Stimulated activated CD4-positive, alpha-beta T cell treated with anti-CD3 and anti-CD28 coated beads, Interleukin-4, amount 100 ng/mL, for 24 hours (primary cell): ENCODE measurements at places on chromosomes 1 and 21.

DNA sequence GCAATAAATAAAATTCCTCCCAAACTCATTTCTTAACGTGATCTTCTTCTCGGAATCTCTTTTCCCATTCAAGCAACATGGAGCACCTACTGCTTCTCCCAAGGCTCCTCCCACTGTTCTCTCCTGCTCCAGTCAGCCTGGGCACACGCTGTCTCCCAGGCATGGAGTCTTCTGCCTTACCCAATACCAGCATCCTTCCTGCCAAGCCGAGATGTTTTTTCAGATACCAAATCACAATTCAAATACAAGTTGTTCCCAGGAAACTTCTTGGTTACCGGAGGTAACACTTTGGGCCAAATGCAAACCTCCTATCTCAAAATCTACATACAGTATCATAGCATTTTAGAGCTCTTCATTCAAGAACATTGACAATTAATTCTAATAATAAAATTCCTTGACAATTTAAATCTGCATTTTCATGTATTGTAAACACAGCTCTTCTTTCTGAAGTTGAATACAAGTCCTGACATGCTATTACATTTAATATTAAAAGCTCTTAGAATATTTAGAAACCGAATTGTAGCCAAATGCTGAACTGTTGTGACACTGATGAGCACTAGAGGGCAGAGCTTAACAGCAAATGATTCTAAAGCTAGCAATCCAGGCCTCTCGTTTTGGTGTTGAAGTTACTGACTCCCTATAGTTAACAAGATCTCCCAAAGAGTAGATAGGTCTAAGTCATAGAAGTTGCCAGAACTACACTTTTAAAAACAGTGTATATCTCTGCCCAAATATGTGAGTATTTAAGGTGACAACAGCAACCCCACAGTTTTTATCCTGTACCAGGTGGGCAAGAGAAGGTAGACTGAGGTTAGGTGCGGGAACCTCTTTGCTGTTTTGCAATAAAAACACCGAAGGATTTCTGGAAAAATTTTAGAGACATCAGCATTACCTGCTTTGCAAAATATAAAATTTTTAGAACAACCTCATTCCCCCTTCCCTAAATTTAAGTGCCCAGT is 52.3 kb downstream of the BCAR3 start:
- DNase-seq, result peak; percentile 57

DNA sequence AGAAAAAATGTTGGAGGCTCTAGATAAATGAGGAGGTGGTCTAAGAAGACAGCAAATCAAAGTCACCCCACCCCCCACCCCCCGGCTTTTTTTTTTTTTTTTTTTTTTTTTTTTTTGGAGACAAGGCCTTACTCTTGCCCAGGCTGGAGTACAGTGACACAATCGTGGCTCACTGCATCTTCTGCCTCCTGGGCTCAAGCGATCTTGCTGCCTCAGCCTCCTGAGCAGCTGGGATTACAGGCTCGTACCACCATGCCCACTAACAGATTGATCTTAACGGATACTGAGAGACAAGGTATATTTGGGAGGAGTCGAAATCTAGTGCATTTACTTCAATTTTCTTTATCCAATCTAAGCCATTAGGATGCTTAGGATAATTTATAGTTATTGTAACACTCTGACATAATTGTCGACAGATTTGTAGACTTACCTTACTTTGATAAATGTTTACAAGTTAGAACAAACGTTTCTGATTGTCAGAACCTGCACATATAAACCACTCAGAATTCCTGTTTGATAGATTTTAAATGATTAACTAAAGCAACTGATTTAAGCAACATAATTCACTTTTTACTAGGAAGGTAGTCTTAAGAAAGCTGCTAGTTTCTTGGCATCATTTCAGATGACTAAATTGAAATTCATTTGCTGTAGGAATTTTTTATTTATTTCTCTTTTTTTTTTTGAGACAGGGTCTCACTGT is 33.7 kb upstream of the NBL1 start:
- no peak for DNase-seq

DNA sequence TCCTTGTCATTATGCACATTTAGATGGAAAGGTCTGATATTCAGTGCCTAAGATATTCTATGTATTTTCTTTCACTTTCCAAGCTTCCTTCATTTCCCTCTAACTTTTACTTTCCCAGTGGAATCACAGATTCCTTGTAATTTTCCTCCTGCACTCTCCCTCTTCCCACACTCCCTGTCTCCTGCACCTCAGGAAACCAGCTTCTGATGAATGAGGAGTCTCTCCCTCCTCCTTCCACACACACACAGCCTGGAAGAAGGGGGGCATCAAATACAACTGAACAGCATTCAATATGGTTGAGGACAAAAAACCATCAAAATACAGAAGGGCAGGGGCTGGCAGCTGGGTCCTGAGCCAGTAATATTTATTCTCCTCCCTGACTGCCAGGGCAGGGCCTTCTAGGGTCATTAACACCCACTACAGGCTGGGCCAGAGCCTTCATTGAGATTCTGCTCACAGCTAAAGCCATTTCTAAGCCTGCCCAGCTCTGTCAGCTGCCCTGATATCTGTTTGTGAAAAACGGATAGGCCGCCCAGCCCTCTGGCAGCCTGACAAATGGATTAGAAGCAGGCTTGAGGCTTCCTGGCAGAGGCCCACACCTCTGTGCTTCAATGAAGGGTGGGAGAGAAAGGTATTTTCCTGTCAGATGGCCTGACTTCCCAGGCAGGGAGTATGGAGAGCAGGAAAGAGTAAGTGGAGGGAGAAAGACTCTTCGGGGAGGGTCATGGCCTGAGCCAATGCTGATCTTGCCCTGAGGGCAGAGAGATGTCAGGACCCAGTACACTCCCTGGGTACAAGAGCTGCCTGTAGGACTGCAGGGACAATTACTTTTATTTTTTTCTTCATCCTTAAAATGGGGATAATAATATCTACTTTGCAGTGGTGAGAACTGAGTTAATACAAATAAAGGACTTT is 138.9 kb upstream of the SPATA6 start:
- no peak for DNase-seq

DNA sequence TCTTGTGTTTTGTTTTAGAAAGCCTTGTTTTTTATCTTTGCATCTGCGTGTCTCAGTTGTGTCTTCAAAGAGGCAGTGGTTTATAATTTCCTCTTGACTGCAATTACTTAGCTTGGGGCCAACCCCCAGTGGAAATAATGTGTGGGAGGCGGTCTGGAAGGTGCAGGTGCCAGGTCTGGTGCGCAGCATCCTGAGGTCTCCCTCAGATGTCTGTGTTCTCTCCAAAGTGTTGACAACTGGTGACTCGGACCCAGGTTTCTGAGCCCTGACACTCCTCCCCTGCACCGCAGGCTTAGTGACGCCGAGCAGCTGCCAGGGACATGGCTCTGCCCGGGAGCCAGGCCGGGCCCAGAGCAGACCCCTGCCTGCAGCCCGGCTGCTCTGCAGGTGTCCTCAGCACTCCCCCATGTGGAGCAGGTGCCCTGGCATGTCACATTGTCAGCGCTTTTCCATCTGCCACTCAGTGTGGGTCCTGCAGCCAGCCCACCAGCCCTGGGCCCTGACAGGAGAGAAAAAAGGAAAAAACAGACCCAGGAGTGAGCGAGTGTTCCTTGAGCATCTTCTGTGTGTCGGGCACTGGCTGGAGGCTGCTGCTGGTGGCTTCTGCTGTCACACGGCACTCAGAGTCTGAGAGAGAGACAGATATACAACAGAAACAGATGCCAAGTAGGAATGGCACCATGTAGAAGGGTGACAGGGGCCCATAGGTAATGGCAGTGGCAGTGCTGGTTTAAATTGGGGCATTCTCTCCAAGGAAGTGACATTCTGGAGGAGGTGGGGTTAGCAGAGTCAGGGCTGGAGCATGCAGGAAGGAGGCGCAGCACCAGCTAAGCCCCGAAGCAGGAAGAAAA is 24.8 kb upstream of the SELENON start:
- DNase-seq, result peak; percentile 85

DNA sequence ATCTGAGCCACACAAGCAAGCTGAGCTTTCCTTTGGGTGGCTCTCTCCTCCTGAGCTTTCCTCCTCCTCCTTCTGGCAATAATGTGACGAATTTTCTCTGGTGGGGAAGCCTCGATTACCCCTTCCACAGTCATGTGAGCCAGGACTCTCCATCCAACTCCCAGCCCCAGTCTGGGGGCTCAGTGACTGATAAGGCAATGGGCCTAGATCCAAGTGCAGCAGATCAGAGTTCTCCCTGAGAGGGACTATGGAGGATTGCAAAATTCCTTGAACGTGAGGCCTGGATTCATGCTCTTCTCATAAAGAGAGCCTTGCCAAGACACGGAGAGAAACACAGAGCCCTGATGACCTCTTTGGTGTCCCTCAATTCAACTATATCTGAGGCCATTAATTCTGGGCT is 31.3 kb upstream of the TRIM67 start:
- no peak for DNase-seq

DNA sequence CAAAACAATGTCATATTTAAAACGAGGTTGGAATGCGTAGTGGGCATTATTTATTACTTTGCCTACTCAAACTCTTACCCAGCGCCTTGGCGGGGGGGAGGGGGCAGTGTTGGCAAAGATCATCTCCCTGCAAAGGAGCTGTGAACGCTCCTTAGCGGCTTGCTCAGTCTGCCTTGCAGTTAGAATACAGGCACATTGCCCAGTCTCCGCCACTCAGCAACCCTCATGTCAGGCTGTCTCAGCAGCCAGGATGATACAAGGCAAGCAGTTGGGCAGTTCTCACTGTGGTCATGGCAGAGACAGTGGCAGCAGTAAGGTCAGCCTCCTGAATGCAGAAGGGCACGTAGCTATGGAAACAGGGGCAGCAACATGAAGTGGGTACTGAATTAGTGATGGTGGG is 170.4 kb upstream of the KCNK2 start:
- no peak for DNase-seq

DNA sequence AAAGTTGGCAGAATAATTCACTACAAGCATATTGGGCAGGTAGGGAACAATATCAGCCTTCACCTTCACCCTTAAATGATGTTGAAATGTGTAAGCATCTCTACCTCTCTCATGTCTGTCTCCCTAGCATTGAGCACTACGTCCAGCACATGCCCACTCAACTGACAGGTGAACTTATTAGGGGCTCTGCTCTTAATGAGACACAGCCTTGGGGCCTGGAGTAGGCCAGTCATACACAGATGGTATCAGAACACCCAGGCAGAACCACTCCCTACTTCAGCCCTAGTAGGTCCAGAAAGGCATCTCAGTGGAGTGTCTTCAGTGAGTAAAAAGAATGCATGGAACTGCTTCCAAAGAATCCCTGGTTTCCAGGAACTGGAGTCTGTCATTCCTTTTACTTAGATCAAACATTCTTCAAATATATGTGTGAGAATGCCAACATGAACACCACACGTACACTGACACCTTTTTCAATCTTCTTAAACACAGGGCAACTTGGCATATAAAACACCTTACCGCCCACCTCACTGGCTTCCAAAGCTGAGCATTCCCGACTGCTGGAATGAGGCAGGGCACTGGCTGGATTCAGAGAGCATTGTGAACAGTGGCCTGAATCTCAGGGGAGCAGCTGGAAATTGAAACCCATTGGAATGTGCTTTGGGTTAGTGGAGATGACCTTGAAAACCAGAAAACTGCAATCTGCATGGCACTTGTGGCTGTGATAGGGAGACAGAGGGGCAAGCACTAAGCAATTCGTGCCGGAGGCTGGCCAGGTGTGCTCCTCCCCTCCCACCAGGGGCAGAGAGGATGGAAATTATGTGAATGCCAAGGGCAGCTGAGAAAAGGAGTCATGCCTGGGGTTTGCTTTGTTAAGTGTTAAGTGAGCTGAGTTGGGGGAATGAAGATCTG is 24.2 kb upstream of the HSD3B1 start:
- DNase-seq, result no peak

GRCh38 chr1:25622531-25622930 is 5.9 kb downstream of the MAN1C1 start:
- DNase-seq, result peak; percentile 40

GRCh38 chr1:12851779-12852178 is 3.3 kb upstream of the HNRNPCL1 start:
- no peak for DNase-seq

DNA sequence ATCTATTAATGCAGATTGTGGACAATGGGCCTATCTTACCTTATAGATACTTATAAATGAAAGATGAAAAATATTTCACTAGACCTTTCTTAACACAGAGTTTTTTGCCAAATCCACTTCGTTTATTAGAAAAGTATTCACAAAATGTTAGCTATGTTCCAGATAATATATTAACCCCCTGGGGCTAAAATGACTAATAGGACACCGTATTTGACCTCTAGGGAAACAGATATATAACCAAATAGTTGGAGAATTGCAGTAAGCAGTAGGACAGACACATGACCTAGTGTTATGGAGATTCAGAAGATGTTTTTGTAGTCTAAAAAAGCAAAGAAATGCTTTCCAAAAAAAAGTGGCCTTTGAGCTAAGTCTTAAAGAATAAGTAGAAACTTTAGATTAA is 106.9 kb downstream of the SEC16B start:
- no peak for DNase-seq

- peak; percentile 72 for DNase-seq
These were observed 18.8 kb downstream of the KNCN start for GRCh38 chr1:46532498-46533178.

DNA sequence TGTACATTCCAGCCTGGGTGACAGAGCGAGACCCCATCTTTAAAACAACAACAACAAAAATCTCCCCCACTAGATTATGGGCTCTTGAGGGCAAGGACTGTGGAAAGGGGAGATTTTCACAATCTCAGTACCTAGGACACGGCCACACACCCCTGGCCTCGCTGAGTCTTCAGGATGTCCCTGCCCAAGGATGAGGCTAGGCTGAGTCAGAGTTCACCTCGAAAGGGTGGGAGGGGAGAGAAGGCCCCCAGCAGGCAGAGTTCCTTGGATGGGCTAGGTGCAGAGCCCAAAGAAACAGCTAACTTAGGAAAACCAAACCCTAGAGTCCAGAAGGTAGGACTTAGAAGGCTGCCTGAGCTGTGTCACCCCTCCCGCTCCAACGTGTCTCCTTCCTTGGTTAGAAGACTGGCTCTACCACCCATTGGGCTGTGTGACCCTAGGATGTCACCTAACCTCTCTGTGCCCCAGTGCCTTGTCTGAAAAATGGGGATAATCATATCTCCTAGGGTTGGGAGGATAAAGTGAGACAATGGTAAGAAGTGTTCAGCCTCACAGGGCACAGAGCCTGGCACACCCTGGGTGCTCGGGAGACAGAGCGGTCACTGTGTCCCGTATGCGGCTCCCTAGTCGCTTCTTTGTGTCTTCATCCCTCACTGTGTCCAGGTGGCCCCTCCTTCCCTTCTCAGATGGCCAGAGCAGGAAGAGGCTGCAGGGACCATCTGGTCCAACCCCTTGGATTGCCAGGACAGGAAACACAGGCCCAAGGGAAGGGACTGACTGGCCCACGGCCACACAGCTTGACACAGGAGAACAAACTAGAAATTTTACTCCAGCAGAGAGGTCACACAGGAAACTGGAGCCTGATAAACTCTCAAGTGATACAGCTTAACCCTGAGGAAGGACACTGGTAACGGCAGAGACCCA is 11.2 kb downstream of the TRIM62 start:
- no peak for DNase-seq

- DNase-seq, result no peak
These were observed 69.2 kb upstream of the PDC start for GRCh38 chr1:186530109-186530508.
